ENCODE measurements at places on chromosomes 5 and 9. TPM values are rescaled to one million over a fixed set of nuclear protein-coding genes. Genes with fewer than 3 reads are reported as not detected.

The CEMIP2 gene
- total RNA-seq = 123 TPM

The FBP1 gene
- not detected for total RNA-seq

The KIF20A gene
- 6.3 TPM for total RNA-seq

The SLC36A2 gene
- not detected for total RNA-seq

The RBM27 gene
- 39.8 TPM for total RNA-seq

The IDNK gene
- 5.3 TPM for total RNA-seq

The AK8 gene
- 1.6 TPM for total RNA-seq

The NRARP gene
- total RNA-seq = 5.0 TPM

The GZMA gene
- total RNA-seq = not detected

The RASEF gene
- 0.63 TPM for total RNA-seq

The DND1 gene
- 1.3 TPM for total RNA-seq

The PLEKHG4B gene
- total RNA-seq = 9.1 TPM

The UBAC1 gene
- total RNA-seq = 33.8 TPM

The TXNDC8 gene
- not detected for total RNA-seq

The MEIKIN gene
- not detected for total RNA-seq

The SLC36A3 gene
- total RNA-seq = not detected

The FBLL1 gene
- total RNA-seq = 37.6 TPM

The MCIDAS gene
- total RNA-seq = not detected

The FBXL7 gene
- total RNA-seq = 5.0 TPM

The ADRB2 gene
- 0.94 TPM for total RNA-seq

The ADAMTS6 gene
- total RNA-seq = 11.9 TPM

The HIGD2A gene
- total RNA-seq = 28.5 TPM

All from parietal lobe (tissue), 2 donors.